ENCODE measurements at places on chromosomes 12 and 14.

DNA sequence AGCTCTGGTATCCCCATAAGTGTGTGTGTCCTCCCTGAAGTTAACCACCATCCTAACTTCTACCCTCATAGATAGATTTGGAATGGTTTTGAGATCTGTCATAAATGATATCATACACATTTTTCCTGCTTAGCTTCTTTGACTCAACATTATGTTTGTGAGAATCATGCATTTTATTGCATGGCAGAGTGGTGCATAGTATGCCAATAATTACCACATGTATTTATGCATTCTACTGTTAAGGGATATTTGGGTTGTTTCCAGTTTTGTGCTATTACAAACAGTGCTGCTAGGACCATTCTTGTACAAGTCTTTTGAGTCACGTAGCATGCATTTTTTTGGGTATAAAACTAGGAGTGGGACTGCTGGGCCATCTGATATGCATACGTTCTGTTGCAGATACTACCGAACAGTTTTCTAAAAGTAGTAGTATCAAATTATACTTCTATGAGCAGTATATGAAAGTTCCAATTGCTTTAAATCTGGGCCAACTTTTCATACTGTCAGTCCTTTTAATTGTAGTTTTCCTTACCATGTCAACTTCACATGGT lies 13.4 kb downstream of the GRIP1 start:
- DNase-seq, result no peak
- H3K27me3 ChIP-seq, result no peaks in the 10 kb centered on the region
- no peak overlapping the region for H3K27ac ChIP-seq
- no peaks in the 10 kb centered on the region for H3K36me3 ChIP-seq

GRCh38 chr14:104600805-104601204 lies 3.8 kb downstream of the TMEM179 start:
- H3K27ac ChIP-seq, result no peak overlapping the region
- H3K4me1 ChIP-seq, result no peaks in the 10 kb centered on the region
- no peak overlapping the region for H3K4me3 ChIP-seq
- no peaks in the 10 kb centered on the region for H3K36me3 ChIP-seq
- DNase-seq, result no peak

DNA sequence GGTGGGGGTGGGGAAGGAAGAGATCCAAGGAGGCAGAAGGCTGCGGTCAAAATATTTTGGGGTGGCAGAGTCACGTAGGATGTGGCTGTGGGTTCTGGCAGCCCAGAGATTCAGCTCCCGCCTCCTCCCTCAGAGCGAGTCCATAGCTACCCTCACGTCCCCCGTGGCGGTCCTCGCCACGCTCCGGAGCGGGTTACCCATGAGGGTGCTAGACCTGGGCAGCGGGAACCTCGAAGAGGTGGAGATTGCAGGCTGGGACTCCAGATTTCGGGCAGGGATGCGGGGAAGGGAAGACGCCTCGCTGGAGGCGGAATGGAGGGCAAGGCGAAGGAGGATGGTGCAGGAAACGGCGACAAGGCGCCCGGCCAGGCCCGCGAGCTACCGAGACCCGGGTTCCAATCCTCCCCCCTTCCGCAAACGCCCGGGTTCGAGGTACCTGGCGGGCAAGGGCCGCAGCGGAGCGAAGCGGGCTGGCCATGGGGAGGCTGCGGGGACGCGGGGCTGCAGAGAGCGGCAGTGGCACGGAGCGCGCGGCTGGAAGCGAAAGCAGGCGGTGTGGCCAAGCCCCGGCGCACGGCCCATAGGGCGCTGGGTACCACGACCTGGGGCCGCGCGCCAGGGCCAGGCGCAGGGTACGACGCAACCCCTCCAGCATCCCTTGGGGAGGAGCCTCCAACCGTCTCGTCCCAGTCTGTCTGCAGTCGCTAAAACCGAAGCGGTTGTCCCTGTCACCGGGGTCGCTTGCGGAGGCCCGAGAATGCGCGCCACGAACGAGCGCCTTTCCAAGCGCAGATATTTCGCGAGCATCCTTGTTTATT lies 46.2 kb downstream of the BCAT1 start:
- no peak overlapping the region for H3K27ac ChIP-seq
- peak overlapping the region; percentile 51 for H3K4me3 ChIP-seq
- H3K36me3 ChIP-seq, result peaks cover 11% of the 10 kb centered on the region
- no peaks in the 10 kb centered on the region for H3K27me3 ChIP-seq

DNA sequence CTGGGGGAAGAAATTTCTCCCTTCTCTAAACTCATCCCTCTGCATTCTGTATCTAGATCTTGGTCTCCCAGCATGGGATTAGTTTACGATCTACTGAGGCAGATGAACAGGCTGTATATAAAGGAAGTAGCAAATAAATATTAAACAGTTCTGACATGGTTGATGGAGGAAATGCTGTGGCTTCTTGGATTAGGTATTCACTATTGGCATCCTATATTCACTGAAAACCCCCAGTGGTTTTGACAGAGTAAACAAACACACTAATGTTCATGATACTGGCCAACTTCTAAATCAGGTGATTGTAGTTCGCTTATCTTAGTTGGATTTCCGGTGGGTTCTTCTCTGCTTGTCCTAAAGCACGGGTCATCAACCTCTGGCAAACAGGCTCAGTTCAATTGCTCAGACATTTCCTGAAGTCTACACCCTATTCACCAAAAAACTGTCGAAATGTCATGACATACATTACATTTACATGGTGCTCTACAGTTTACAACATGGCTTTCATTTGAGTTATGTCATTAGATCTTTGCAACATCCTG lies 433.9 kb downstream of the EGLN3 start:
- no peak overlapping the region for H3K4me3 ChIP-seq
- H3K27me3 ChIP-seq, result peaks cover 28% of the 10 kb centered on the region
- H3K36me3 ChIP-seq, result no peaks in the 10 kb centered on the region
- no peaks in the 10 kb centered on the region for H3K4me1 ChIP-seq
- no peak for DNase-seq

GRCh38 chr12:10453156-10453555 lies at the start of gene KLRC1:
Gene KLRC1 (minus strand): TSS chr12:10453377. CDS start chr12:10451156, 2,221 bp downstream.
- DNase-seq, result no peak
- no peaks in the 10 kb centered on the region for H3K4me1 ChIP-seq
- no peaks in the 10 kb centered on the region for H3K27me3 ChIP-seq
- H3K27ac ChIP-seq, result no peak within 1 kb of the TSS
- no peaks in the 10 kb centered on the region for H3K36me3 ChIP-seq

DNA sequence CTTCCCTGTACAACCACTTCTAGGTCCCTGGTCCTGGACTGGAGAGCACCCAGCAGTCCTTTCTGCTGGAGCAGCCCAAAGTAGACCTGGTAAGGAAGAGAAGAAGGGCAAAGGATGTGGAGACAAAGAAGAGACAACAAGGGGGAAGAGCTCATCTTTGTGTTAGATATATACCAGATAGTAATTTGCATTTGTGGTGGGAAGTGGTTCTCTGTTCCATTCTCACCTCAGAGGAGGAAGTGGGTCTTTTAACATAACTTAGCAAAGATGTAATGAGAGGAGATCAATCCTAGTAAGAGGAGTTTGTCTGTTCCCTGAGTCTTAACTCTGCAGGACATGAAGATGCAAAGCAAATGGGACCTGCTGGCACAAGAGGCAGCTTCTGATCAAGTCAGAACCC lies 8.0 kb downstream of the CCDC198 start:
- H3K4me1 ChIP-seq, result no peaks in the 10 kb centered on the region
- H3K27me3 ChIP-seq, result peaks cover 4% of the 10 kb centered on the region
- no peak overlapping the region for H3K27ac ChIP-seq
- no peak overlapping the region for H3K4me3 ChIP-seq
- no peaks in the 10 kb centered on the region for H3K36me3 ChIP-seq
- no peak for DNase-seq

GRCh38 chr14:105087308-105087962 lies 22.2 kb upstream of the GPR132 start:
- no peaks in the 10 kb centered on the region for H3K4me1 ChIP-seq
- H3K27me3 ChIP-seq, result no peaks in the 10 kb centered on the region
- DNase-seq, result no peak
- H3K4me3 ChIP-seq, result no peak overlapping the region

DNA sequence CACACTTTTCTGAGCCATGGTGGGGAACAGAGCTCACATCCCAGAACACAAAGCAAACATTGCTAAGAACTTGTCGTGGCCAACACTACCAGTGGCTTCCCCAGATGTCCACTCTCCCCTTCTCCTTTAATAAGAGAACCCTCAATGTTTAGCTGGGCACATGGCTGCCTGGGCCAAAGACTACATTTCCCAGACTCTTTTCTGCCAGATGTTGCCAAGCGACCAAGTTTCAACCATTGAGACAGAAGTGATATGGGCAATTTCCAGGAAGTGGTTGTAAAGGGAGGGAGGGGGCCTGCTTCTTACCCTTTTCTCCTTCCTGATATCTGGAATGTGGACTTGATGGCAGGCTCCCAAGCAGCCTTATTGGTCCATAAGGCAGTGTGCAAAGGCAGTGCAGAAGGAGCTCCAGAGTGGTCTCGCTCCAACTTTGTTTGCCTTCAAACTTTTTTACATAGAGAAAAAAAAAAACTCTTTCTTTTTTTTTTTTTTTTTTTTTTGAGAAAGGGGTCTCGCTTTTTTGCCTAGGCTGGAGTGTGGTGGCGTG lies 24.9 kb upstream of the JDP2 start:
- H3K27me3 ChIP-seq, result peaks cover 23% of the 10 kb centered on the region
- H3K27ac ChIP-seq, result no peak overlapping the region
- H3K4me1 ChIP-seq, result no peaks in the 10 kb centered on the region
- no peak for DNase-seq

DNA sequence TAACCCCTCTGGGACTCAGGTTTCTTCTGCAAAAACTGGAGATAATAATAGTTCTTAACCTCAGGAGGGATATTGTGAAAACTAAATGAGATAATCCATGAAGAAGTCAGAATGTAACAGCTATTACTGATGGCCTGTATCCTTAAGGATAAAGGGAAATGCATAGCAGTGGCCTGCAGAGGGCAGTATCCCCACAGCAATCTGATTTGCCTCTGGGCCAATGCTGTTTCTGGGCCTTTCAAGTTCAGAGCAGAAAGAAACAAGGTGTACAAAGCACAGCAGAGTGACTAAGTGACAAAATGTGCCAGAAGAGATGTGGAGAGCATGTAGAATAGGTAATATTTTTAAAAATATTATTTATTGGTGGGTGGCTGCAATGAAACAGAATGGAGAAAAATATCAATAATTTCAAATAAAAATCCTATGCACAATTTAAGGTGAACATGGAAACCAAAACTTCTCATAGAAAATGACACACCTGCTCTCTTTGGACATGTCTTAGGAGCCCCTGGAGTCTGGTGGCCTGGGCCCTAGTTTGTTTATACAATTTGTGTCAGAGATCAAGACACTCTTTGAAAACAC lies 90.3 kb downstream of the C12orf75 start:
- peak; percentile 72 for DNase-seq
- no peaks in the 10 kb centered on the region for H3K27me3 ChIP-seq
- no peak overlapping the region for H3K4me3 ChIP-seq

GRCh38 chr14:29351996-29352705 lies 575.5 kb downstream of the PRKD1 start:
- no peaks in the 10 kb centered on the region for H3K36me3 ChIP-seq
- no peak overlapping the region for H3K4me3 ChIP-seq
- H3K4me1 ChIP-seq, result no peaks in the 10 kb centered on the region

GRCh38 chr12:105825141-105825540 lies 313.6 kb downstream of the NUAK1 start:
- H3K36me3 ChIP-seq, result no peaks in the 10 kb centered on the region
- no peaks in the 10 kb centered on the region for H3K4me1 ChIP-seq
- no peak for DNase-seq
- H3K27me3 ChIP-seq, result peaks cover 1% of the 10 kb centered on the region

GRCh38 chr12:123021688-123022604 lies 41.5 kb downstream of the ARL6IP4 start:
- no peak for DNase-seq
- no peak overlapping the region for H3K27ac ChIP-seq
- H3K36me3 ChIP-seq, result no peaks in the 10 kb centered on the region
- no peaks in the 10 kb centered on the region for H3K27me3 ChIP-seq

DNA sequence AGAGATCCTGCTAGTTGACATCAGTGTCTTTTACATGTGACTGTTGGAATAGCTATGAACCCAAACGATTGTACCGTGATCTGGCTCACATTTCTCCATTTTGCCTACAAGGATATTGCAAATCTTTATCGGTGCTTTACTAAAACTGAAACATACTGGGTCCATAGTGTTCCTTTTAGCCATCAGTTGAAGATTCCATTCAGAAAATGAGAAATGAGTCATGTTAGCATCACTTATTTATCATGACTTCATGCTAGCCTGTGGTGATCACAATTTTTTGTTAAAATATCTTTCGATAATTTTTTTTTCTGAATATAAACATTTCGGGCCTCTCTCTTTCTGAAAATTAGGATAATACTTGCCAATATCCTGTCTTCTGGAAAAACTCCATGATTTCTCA lies 210.3 kb downstream of the EGLN3 start:
- no peaks in the 10 kb centered on the region for H3K27me3 ChIP-seq
- H3K4me3 ChIP-seq, result no peak overlapping the region
- H3K4me1 ChIP-seq, result no peaks in the 10 kb centered on the region
- no peaks in the 10 kb centered on the region for H3K36me3 ChIP-seq

GRCh38 chr12:101927036-101927435 lies 49.7 kb downstream of the DRAM1 start:
- H3K27me3 ChIP-seq, result peaks cover 3% of the 10 kb centered on the region
- no peak overlapping the region for H3K27ac ChIP-seq
- H3K36me3 ChIP-seq, result no peaks in the 10 kb centered on the region

DNA sequence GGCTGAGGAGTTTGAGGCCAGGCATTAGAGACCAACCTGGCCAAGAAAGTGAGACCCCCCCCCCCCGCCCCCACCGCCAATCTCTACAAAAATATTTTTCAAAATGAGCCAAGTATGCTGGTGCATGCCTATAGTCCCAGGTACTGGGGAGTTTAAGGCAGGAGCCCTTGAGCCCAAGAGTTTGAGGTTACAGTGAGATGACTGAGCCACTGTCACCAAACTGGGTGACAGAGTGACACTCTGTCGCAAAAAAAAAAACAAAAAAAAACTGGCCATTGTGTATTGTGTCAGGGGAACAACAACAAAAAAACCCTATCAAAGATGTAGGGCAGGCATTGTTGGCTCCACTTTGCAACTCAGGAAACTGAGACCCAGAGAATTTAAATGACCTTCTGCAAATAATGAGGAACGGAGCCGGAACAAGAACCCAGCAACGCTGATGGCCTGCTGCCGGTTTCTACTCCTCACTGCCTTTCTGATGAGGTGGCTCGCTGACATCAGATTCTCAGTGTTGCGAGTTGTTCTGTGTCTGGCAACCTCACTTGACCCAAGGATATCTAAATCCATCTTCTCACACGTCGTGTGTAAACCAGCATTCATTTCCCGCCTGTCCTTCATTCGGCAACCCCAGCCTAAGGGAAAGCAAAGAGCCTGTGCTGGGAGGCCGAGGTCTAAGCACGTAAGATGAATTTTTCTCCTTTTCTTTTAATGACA lies 195.2 kb upstream of the CRY1 start:
- no peak for DNase-seq
- H3K4me1 ChIP-seq, result peaks cover 13% of the 10 kb centered on the region
- no peaks in the 10 kb centered on the region for H3K36me3 ChIP-seq
- no peak overlapping the region for H3K4me3 ChIP-seq

- H3K27ac ChIP-seq, result no peak overlapping the region
- H3K36me3 ChIP-seq, result no peaks in the 10 kb centered on the region
- H3K4me3 ChIP-seq, result no peak overlapping the region
- DNase-seq, result no peak
- peaks cover 9% of the 10 kb centered on the region for H3K27me3 ChIP-seq
Measured at GRCh38 chr12:8685051-8685450, 12.7 kb upstream of the RIMKLB start.
